Stimulated activated CD4-positive, alpha-beta T cell treated with anti-CD3 and anti-CD28 coated beads, Interleukin-4, amount 100 ng/mL, for 1 hour (primary cell): ENCODE measurements at places on chromosomes 6 and 20.

GRCh38 chr6:88815491-88815890 is 147.9 kb downstream of the RNGTT start:
- no peak for DNase-seq

DNA sequence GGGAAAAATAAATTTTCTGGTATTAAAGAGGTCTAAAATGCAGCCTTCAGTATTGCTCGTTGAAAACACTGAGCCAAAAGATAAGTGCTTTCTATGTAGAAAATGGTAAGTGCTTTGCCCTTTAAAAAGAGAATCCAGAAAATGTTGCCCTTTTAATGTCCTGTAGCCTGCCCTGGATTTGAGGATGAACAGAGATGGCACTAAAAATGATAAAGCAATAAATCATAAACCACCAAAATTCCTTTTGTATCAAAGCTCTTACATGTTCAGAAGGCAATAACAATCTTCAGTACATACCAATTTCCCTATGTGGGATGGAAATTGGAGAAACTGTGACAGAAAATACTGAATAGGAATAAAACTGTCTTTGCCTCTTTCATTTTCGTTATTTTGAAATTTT is 405.8 kb downstream of the PHF3 start:
- DNase-seq: no peak

- DNase-seq: no peak
Observed at GRCh38 chr20:51500936-51501335, 41.6 kb downstream of the NFATC2 start.

DNA sequence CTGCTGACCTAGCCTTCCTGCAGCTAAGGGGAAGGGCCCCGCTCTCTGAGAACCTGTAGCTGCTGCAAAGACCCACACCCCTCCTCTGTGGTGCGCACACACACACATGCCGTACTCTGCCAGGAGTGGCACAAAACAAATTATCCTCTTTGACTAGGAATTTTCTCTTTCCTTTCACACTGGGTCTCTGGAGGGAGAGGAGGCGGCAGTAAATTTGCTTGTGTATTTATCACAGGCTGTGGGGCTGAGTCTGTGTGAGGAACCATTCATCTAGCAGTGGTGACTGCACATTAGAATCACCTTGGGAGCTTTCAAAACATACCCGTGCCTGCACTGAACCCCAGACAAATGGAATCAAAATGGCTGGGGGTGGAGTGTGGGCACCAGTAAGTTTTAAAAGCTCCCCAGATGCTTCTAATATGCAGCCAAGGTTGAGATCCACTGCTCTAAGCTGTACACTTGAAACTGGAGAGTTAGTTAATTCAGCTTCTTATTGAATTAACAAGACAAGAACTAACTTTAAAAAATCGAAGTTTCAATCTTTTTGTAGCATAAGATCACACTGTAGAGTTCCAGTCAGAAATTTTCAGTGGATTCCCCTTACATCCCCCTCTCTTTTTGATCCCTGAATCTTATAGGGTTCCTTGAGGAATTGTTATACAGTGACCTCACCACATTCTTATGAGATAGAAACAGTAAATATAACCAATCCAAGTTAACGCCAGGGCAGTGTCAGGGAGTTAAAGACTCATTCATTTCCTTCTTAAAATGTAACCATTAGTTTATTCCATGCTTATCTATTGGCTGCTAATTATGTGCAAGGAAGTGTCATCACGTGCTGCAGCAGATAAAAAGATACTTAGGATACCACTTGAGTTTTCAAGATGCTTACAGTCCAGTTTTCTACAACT is 29.8 kb upstream of the GMDS start:
- no peak for DNase-seq

- no peak for DNase-seq
Observed at GRCh38 chr20:4664691-4665360, 56.9 kb upstream of the PRND start.

DNA sequence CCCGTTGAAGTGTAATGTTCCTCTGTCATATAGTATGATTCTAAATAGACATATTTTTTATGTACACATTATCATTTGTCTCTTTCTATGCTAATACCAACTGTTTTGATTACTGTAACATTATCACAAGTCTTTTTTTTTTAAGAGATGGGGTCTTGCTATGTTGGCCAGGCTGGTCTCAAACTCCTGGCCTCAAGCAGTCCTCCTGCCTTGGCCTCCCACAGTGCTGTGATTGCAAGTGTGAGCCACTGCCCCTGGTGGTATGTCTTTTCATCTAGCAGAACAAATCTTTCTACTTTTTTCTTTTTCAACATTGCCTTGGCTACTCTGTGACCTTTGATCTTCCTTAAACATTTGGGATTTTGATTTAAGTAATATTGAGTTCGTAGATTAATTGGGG is 57.7 kb downstream of the SLX4IP start:
- DNase-seq: no peak

- no peak for DNase-seq
Observed at GRCh38 chr6:81614292-81614691, 138.2 kb downstream of the TENT5A start.

- no peak for DNase-seq
Observed at GRCh38 chr6:44915111-44915510, 413.0 kb upstream of the RUNX2 start.

DNA sequence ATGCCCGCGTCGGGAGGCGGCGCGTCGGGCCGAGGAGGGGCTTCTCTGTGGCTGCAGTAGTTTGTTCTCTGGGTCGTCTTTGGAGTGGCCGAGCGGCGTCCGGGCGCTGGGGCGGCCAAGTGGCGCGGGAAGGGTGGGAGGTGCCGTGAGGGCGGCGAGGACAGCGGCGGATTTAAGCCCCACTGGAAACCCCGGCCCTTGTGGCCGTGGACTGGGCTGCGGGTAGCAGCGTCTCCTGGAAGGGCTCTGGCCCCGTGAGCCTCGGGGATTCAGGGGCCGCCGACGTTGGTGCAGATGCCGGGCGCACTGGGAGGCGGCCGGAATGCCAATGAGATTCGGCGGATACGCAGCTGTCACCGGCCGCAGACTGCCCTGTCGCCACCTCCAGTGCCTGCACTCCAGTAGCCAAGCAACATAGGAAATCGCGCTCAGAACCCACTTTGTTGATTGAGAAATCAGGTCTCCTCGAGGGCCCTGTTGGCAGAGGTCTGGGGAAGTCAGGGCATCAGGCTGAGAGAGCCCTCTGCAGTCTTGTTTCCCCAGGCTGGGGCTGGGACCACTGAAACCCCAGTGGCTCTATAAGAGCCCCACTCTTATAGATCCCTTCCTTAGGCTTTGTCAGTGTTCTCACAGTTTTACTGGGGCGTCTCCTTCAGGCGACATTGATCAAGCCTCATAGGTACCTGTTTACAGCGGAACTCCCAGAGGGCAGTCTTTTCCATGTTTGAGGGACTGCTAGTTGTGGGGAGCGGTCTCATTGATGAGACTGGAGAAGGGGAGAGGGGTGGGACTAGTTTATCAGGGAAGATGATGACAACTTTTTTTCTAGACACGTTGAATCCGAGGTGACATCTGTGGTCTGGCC is 642 bp downstream of the GZF1 start:
- no peak for DNase-seq

DNA sequence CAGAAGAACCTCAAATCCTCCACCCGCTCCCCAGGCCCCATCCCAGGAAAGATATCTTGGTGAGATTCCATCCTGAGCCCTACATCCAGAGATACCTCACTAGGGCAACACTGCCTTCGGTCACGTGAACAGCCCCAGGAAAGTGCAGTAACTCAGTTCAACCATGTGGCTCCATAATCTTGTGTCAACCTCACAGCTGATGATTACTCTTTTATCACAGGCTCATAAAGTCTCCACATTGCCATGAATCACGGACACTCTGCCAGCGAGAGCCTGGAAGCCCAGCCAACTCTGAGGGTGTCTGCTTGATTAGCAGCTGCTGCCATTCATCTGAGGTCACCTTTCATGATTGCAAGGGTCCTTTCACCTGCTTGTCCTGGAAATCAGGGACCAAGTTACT is 175.8 kb upstream of the LRFN2 start:
- DNase-seq: no peak

GRCh38 chr6:63677282-63677681 is 41.7 kb downstream of the PHF3 start:
- no peak for DNase-seq

GRCh38 chr20:57006411-57007170 is 259.9 kb downstream of the BMP7 start:
- DNase-seq: no peak

- DNase-seq: peak; percentile 50
Observed at GRCh38 chr20:47727170-47727880, 58.0 kb downstream of the SULF2 start.

- no peak for DNase-seq
Observed at GRCh38 chr6:24274441-24275083, 83.3 kb downstream of the DCDC2 start.

GRCh38 chr20:62122654-62123449 is 577 bp downstream of the LSM14B start:
- DNase-seq: peak; percentile 52

DNA sequence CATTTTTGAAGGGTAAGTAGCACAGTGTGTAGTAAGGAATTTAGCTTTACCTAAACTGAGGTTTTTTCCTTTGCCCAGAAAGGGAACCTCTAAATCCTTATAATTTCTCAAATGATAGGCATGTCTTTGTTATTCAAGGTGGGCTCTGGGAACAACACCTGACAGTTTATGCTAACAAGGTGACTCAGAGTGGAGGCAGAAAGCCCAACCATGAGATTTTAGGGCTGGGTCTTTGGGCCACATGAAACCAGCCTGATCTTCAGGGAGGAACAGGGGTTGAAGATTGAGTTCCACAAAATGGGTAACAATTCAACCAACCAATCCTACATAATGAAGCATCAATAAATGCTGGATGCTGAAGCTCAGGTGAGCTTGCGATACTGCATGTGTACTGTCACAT is 46.6 kb downstream of the PRSS35 start:
- DNase-seq: no peak

GRCh38 chr20:62424249-62425107 is 2.9 kb downstream of the RBBP8NL start:
- no peak for DNase-seq

DNA sequence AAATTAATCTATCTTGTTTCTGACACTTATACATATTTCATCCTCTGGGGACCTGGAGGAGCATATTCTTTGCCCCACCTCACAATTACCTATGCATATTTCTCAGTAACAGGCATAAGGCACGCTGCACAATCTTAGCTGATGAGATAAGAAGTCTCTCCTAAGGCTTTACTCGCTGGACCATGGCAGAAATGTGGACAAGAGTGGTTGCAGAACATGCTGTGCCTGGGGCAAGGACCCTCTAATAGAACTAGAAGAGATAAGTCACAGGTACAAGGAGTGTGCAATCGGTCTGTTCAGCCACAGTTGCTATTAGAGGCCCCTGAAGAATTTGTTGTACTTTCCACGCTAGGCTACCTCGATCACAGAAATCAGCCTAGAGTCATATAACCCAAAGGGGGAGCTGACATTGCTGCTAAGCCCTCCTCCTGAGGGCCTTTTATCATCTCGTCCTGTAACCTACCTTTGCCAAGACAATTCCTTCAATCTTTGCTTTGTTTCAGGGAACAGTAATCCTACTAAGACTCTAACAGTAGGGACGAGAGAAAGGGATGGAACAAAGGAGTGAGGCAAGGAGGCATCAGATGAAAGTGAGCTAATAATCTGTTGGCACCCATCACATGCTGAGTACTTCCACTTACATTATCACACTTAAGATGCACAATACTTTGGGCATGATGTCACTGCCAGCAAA is 16.1 kb upstream of the DEFB129 start:
- DNase-seq: no peak
